ENCODE measurements at places on chromosomes 11 and 22. TPM values are rescaled to one million over a fixed set of nuclear protein-coding genes. Genes with fewer than 3 reads are reported as not detected.

ACER3 gene
- 10.2 TPM for total RNA-seq

CDCA5 gene
- 17.5 TPM for total RNA-seq

UBE4A gene
- total RNA-seq = 50.6 TPM

CTSD gene
- total RNA-seq = 338 TPM

PANX2 gene
- total RNA-seq = not detected

ABCC8 gene
- not detected for total RNA-seq

MRGPRX3 gene
- total RNA-seq = not detected

GRCh38 chr22:19550382-19550781 is 26.2 kb upstream of the CLDN5 start:
- H3K4me1 ChIP-seq = no peaks in the 10 kb centered on the region
- no peaks in the 10 kb centered on the region for H3K36me3 ChIP-seq
- H3K4me3 ChIP-seq = no peak overlapping the region
- H3K27me3 ChIP-seq = peaks cover 5% of the 10 kb centered on the region
- no peak for DNase-seq

GRCh38 chr22:32545801-32546200 is 71.2 kb downstream of the FBXO7 start:
- no peaks in the 10 kb centered on the region for H3K36me3 ChIP-seq
- H3K4me3 ChIP-seq = no peak overlapping the region
- peaks cover 28% of the 10 kb centered on the region for H3K4me1 ChIP-seq

DNA sequence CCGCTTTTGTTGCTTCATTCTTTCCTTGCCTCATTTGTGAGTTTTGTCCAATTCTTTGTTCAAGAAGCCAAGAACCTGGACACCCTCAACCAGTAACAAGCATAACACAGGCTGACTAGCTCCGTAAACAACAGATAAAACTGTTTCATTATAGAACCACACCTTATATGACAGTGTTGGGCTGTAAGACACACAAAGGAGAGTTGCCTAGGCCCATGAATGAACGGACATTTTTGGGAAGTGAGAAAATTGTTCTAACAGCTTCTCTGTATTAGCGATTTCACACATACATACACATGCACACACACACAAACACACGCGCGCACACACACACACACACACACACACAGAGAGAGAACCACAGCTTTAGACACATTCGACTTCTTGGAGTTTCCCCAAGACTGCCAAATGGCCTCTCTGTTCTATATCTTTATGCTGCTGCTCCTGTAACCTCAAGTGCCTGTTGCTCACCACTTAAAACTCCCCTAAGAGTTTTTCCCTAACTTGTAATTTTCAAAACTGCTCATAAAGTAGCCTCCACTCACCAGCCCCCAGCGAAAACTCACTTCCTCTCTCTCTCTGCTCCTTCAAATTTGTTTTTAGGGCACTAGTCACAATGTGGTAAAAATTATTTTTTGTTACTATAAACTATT is 35.9 kb downstream of the CTSC start:
- no peak for DNase-seq
- no peak overlapping the region for H3K4me3 ChIP-seq
- no peak overlapping the region for H3K27ac ChIP-seq
- no peaks in the 10 kb centered on the region for H3K4me1 ChIP-seq
- no peaks in the 10 kb centered on the region for H3K36me3 ChIP-seq
- no peaks in the 10 kb centered on the region for H3K27me3 ChIP-seq

- H3K4me3 ChIP-seq = no peak overlapping the region
- H3K27ac ChIP-seq = no peak overlapping the region
- DNase-seq = no peak
- H3K27me3 ChIP-seq = no peaks in the 10 kb centered on the region
- peaks cover 24% of the 10 kb centered on the region for H3K4me1 ChIP-seq
Measured at GRCh38 chr11:10164621-10165020, 129.4 kb downstream of the SBF2 start.

DNA sequence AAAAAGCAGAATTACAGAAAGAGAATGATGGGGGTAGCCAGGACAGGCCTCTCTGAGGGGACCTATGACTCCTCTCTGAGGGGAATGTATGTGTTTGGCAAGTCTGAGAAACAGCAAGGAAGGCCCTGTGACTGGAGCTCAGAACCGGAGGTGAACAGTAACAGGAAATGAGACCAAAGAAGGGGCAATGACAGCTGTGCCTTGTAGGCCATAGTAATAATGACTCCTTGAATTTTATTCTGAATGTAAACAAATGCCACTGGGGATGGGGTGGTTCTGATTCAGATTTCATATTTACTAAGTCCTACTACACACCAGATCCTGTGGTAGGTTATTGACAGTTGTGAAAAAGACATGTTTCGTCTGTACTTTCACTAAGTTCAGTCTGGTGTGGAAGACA is 52.8 kb upstream of the APOA1 start:
- H3K27ac ChIP-seq = no peak overlapping the region
- DNase-seq = no peak
- H3K4me1 ChIP-seq = peaks cover 33% of the 10 kb centered on the region
- H3K4me3 ChIP-seq = no peak overlapping the region

- no peaks in the 10 kb centered on the region for H3K36me3 ChIP-seq
- H3K4me1 ChIP-seq = peaks cover 9% of the 10 kb centered on the region
- H3K4me3 ChIP-seq = no peak overlapping the region
Measured at GRCh38 chr11:122743949-122744348, 88.4 kb downstream of the UBASH3B start.

- no peaks in the 10 kb centered on the region for H3K27me3 ChIP-seq
- H3K4me1 ChIP-seq = 0 out of 2 replicates have a peak, but pooled peaks cover 14% of the 10 kb centered on the region
- H3K27ac ChIP-seq = no peak overlapping the region
- no peak overlapping the region for H3K4me3 ChIP-seq
- peak; percentile 85 for DNase-seq
Measured at GRCh38 chr11:31956310-31956709, 134.6 kb upstream of the RCN1 start.

GRCh38 chr11:113693030-113693429 is 13.1 kb downstream of the TMPRSS5 start:
- no peak overlapping the region for H3K27ac ChIP-seq
- H3K4me1 ChIP-seq = peaks cover 11% of the 10 kb centered on the region
- H3K27me3 ChIP-seq = no peaks in the 10 kb centered on the region
- no peak for DNase-seq
- H3K36me3 ChIP-seq = no peaks in the 10 kb centered on the region

- H3K36me3 ChIP-seq = no peaks in the 10 kb centered on the region
- no peak overlapping the region for H3K4me3 ChIP-seq
- no peaks in the 10 kb centered on the region for H3K27me3 ChIP-seq
- peaks cover 41% of the 10 kb centered on the region for H3K4me1 ChIP-seq
- no peak for DNase-seq
Measured at GRCh38 chr22:42686756-42687491, 33.7 kb downstream of the A4GALT start.

DNA sequence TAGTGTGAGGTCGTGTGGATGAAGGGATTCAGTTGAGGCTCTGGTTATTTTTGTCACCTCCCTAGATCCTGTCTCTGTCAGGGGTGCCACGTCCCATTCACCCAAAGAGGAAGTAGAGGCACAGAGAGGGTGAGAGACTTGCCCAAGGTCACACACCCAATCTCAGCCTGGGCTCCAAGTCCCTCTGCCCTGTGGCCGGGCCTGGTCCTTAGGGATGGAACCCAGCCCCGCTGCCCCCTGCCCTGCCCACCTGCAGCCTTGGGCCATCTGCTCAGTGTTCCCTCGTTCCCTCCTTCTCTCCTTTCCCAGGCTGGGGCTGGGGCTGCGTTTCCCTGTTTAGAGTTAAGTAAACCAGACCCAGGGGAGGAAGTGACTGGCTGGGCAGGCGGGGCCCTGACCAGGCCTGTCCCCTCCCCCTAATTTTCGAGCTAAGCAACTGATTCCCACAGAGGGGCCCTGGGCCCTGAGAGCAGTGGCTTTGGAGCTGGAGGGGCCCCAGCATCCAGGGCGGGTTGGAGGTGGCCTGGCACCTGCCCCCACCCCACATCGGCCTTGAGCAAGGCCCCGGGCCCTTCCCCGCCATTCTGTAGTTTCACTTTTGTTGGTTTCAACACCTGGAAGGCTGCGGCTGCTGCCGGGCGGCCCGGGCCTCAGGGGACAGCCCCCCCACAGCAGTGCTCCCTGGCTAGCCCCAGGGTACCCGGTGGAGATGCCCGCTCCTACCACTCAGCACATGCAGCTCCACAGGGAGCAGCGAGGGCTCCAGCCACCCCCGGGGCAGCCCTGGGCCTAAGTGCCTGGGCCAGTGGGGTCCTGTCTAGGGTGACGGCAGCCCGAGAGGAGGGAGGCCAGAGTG is 1.5 kb downstream of the TCIRG1 start:
- no peaks in the 10 kb centered on the region for H3K36me3 ChIP-seq
- H3K4me1 ChIP-seq = peaks cover 9% of the 10 kb centered on the region
- peak overlapping the region; percentile 92 for H3K4me3 ChIP-seq
- peak; percentile 81 for DNase-seq

DNA sequence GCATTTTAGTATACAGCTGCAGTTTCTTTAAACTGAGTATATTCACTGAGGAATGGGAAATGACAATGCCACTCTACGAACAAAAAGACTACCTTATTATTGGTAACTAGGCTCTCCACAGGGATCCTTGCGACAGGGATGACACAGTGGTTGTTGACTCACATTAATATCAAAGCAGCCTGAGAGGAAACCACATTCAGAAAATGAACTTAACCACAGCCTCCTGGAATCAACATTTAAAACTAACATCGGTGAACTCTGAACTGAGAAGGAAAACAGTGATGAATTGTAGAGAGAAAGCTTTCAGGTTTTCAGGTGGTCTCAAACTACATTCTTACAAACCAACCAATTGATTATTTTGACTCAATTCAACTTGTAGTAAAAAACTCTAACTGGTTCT is 90.3 kb upstream of the MTMR2 start:
- no peaks in the 10 kb centered on the region for H3K36me3 ChIP-seq
- H3K27me3 ChIP-seq = no peaks in the 10 kb centered on the region
- peak overlapping the region; percentile 24 for H3K27ac ChIP-seq
- peak; percentile 82 for DNase-seq

- H3K4me3 ChIP-seq = no peak overlapping the region
- peaks cover 15% of the 10 kb centered on the region for H3K36me3 ChIP-seq
- H3K4me1 ChIP-seq = peaks cover 18% of the 10 kb centered on the region
- DNase-seq = no peak
- H3K27ac ChIP-seq = no peak overlapping the region
- no peaks in the 10 kb centered on the region for H3K27me3 ChIP-seq
Measured at GRCh38 chr11:116774661-116775060, 1.9 kb upstream of the BUD13 start.

GRCh38 chr22:16658068-16658467 is 65.5 kb upstream of the CCT8L2 start:
- no peaks in the 10 kb centered on the region for H3K27me3 ChIP-seq
- no peak for DNase-seq
- no peaks in the 10 kb centered on the region for H3K36me3 ChIP-seq
- H3K27ac ChIP-seq = no peak overlapping the region
- no peaks in the 10 kb centered on the region for H3K4me1 ChIP-seq

DNA sequence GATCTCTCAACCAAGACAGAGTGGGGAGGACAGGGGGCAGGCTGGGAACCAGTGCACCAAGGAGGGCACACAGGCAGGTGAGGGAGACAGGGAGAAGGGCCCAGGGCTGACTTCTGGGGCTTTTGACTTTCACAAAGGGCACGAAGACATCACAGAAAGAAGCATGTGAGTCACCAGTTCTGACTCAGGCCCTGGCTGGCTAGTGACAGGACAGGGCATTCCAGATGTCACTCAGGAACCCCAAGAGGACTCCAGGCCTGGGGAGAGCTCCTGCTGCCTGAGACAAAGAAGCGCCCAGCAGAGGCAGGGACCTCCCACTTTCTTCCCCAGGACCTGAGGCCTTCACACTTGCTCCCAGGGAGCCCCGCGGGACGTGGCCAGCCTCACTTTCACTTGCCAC is 497.2 kb downstream of the BUD13 start:
- no peaks in the 10 kb centered on the region for H3K4me1 ChIP-seq
- no peaks in the 10 kb centered on the region for H3K36me3 ChIP-seq
- H3K27ac ChIP-seq = no peak overlapping the region
- no peak overlapping the region for H3K4me3 ChIP-seq
- peak; percentile 40 for DNase-seq

DNA sequence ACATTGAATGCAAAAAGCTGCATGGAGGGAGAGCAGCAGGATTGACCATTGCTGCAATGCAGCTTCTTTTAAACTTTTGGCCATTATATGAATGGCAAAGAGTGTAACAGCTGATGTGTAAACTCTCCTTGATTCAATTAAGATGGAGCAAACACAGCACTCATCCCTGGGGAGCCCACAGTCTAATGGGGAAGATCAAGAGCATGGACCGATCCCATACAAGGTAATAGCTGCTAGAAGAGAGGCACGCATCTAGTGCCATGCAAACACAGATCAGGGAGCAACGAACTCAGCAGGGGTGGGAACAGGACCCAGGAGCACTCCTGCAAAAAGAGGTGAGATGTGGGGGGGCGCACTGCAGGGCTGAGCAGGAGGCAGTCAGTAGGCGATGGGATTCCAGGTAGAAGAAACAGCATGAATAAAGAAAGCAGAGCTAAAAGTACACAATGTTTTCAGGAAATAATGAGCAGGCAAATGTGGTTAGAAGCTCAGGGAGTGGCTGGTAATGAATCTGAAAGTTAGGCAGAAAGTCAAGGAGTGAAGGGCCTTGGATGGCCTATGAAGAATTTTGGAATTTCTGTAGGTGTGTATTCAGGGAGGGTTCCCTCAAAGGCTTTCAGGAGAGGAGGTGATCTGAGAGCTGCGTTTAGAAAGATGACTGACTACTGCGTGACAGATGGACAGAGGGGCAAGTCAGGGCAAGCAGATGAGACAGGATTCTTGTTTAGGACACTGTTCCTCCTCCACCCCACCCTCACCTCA is 17.2 kb upstream of the BMAL1 start:
- no peaks in the 10 kb centered on the region for H3K36me3 ChIP-seq

- peak overlapping the region; percentile 20 for H3K27ac ChIP-seq
- H3K4me3 ChIP-seq = no peak overlapping the region
- H3K4me1 ChIP-seq = peaks cover 13% of the 10 kb centered on the region
- DNase-seq = peak; percentile 91
- no peaks in the 10 kb centered on the region for H3K27me3 ChIP-seq
Measured at GRCh38 chr11:47143322-47143721, 33.4 kb downstream of the ARFGAP2 start.
